ENCODE measurements at places on chromosomes 3 and 15.
A peak's percentile ranks its signal among the peaks of the same experiment; 100 is the strongest.

- no peak for DNase-seq
Measured at GRCh38 chr3:157610876-157611535, 107.8 kb upstream of the VEPH1 start.

DNA sequence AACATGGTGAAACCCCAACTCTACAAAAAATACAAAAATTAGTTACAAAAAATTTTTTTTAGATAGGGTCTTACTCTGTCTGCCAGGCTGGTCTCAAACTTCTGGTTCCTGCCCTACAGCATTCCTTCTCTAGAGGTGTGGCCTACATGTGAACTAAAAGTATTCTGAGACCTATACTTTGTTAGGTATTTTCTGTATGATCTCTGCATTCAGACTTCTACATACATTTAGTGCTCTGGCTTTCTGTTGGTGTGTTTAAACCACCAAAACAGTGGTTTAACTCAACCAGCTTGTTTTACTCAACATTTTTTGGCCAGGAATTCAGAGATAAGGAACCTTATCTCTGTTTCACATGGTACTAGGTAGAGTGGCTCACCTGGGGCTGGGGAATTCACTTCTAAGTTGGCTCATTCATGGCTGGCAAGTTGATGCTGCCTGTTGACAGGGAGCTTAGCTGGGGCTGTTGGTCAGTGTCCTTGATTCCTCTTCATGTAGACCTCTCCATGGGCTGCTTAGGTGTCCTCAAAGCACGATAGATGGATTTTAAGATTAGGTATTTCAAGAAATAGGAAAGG lies 41.4 kb upstream of the BSN start:
- no peak for DNase-seq

GRCh38 chr3:119690043-119690656 lies 12.7 kb upstream of the CFAP91 start:
- no peak for DNase-seq

DNA sequence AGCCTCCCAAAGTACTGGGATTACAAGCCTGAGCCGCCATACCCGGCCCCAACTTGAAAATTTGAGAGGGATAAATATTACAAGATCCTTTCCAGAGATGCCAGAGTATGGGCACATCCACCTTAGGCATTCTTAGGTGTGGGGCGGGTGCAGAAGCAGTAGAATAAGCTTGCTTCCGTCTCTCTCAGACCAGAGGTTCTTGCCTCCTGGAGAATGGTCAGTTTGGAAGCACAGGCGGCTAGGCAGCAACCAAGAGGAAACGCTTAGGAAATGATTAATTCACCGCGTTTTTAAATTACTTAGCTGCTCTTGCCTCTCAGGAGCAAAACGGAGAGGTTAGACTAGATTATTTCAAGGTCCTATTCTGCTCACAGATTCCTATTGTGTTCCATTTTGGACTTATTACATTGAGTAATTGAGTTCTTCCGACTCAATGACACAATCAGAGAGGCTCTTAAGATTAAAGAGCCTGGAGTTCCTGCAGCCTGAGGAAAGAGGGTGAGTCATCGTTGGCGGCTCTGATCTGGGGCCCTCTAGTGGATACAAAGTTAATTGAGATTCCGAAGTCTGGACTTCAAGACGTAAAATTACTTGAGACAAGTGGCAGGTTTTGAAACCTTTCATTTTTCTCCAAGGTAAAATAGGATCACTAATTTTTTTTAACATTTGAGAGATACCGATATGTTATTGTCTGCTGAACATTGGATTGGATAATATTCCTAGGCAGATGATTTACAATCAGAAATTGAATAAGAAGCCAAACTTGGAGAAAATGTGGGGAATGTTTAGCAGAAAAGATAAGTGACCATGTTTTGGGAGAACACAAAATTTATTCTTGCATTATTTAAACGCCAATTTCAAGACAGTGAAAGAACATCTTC lies 5.8 kb upstream of the TOPAZ1 start:
- DNase-seq: peak; percentile 6

DNA sequence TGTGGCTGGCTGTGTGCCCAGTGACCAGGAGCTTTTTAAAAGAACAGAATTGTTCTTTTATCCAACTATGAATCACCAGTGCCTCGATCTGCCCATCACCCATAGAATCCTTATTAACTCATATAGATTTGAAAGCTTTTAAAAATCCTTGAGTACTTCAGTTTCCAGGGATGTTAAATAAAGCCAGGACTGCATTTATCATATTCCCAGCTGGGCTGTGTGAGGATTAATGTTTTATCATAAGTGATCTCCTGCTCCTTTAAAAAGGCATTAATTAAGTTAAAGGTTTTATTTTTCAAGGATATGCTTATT lies 234.0 kb downstream of the MYRIP start:
- DNase-seq: peak; percentile 26

DNA sequence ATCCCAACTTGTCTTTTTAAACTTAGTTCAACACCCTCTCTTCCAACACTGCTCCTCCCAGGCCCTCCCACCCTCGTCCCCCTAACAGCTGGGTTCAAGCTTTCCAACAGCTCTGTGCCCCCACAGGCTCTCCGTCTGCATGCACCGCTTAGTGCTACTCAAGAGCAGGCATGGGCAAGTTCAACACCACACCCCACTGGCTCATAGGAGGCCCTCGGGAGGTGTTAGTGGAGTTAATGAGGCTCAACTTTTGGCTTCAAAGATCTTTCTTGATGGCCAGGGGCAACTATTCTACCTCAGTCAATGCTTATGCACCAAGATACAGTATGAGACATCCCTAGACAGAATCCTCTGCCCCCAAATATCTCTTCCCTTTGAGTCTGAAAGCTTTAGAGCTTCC lies 114.4 kb downstream of the ANP32A start:
- no peak for DNase-seq

DNA sequence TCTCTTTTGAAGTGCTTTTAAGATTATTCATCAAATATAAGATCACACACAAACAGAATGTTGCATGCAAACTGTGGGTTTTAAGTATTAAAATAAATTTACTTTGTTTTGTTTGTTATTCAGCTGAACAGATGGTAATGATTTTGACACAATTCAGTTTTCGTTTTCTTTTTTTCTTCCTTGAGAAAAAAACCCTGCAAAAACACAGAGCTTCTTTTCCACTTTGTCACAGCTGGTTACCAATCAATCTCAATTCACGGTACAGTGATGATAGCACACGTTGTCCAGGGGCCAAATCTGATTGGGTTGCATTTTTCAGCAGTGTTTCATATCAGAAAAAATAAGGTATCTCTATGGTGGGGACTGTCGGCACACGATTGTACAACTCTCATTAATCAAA lies 473.6 kb downstream of the ROBO2 start:
- no peak for DNase-seq

DNA sequence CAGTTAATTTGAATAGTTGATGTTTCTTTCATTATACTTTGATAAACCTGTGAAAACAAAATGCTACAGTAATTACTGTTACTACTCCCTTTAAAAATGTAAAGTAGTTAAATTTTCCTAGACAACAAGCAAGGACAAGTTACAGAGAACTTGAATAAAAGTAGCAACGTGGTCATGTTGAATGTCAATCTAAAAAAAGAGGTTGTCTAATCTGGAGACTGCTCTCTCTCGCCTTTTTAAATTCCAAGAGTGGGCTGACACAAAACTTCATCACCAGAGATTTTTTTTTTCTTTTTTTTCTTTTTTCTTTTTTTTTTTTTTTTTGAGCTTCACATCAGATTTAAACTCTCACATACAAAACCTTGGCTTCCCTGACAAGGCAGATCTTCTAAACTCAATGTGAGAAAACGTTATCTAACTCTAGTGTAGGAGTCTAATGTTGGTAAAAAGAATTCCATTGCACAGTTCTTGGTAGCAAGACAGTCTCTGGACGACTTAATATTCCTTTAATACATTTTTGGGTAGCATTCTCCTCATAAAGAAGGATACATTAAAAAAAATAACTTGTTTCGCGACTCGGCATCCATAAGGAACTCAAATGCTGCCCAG lies 4.1 kb downstream of the FOXP1 start:
- no peak for DNase-seq

GRCh38 chr3:14569474-14570000 lies 29.4 kb upstream of the GRIP2 start:
- DNase-seq: no peak

DNA sequence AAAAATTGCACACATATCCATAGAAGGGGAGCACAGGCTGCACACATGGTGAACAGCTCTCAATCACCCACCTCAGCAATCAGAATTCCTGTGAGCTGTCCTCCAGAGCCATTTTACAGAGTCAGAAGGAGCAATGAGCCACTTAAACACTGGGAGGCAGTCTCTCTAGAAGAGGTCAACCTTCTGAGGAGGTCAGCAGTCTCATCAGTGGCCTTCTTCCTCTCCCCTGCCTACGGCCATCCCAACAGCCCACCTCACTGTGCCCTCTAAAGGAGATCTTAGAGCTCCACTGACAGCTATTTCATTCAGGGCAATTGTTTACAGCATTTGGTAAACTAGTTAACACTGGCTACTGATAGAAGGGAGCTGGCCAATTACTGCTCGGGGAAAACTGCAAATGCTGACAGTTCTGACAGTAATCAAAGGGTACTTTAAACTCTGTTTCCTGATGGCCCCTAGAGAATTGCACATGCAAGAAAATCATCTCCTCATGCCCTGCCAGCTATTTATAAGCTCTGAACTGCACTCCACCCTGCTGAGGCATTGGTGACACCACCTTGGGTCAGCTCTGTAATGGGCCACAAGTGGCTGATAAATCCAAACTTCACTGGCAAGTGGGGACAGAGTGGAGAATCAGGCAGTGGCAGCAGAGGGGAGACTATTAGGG lies 42.1 kb upstream of the TSPAN3 start:
- no peak for DNase-seq

- no peak for DNase-seq
Measured at GRCh38 chr3:70069557-70069956, 70.0 kb downstream of the SAMMSON start.

GRCh38 chr15:82093774-82094211 lies 48.0 kb upstream of the MEX3B start:
- no peak for DNase-seq

- DNase-seq: no peak
Measured at GRCh38 chr15:57098896-57099295, 180.5 kb downstream of the TCF12 start.

DNA sequence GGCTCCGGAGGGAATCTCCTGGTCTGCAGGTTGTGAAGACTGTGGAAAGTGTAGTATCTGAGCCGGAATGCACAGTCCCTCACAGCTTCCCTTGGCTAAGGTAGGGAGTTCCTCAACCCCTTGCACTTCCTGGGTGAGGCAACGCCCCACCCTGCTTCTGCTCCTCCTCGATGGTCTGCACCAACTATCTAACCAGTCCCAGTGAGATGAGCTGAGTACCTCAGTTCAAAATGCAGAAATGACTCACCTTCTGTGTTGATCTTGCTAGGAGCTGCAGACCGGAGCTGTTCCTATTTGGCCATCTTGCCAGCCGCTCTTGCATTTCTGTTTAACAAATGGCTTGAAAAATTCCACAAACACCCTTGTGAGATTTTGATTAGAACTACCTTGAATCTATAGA lies 156.1 kb downstream of the STXBP5L start:
- no peak for DNase-seq

GRCh38 chr15:59998305-59998949 lies 5.7 kb upstream of the FOXB1 start:
- no peak for DNase-seq

DNA sequence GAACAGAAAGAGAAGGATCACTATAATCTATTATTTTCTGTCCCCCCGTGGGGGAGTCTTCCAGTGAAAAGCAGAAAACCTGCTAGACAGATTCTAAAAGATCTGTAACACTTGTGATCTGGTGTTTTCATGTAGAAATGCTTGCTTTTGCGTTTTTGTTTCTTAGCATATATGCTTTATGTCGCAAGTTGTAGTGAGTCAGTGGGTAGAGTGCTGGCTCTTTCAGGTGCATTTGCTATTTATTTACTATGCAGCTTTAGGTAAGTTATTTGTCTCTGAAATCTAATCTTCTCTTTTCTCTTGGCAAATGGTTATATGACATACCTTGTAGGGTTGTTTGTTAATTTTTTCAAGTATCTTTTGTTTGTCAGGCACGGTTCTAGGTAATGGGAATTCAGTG lies 9.4 kb downstream of the AKAP13 start:
- no peak for DNase-seq

GRCh38 chr3:152609891-152610290 lies 225.0 kb upstream of the P2RY1 start:
- DNase-seq: no peak

DNA sequence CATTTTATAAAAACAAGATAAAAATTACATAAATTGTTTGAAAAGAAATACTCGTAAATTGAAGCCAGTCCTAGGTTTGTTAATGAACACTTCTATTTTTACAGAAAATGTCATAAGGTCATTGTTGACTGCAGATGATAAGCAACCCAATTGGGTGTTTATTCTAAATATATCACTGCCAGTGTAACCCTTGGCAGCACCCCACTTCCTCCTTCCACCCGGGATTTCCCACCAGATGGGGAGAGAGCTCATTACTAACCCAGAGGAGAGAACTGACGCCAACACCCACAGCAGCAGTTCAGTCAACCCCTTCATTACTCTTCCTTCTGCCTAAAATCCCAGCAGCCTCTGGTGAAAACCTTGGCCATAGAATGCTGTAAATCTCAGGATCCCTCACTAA lies 307.6 kb downstream of the GAP43 start:
- DNase-seq: no peak

DNA sequence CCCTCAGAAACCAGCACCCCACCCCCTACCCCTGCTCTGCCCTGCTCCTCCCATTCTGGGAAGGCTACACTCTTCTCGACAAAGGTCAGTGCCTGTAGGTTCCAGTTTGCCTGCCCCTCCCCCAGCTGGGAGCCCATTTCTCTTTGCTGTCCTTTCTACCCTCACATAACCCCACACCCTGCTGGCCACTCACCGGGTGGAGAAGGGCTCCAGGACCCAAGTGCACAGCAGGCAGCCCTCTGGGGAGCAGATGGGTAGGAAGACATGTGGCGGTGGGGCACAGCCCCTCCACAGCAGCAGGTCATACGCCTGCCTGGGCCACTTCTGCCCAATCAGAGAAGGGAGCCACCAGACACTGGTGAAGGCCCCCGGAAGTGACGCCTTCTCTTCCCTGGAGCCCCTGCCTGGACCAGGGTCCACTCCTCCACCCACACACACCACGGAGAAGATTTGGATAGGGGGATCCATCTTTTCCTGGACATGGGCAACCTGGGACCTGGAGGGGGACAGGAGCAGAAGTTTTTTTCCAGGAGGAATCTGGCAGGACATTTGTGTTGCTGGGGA lies at the start of gene THPO:
Gene THPO (minus strand): TSS at position 326 of the 564 bp plus-strand sequence. CDS start 1,948 bp downstream, outside the sequence.
- DNase-seq: no peak

GRCh38 chr3:179811321-179812095 lies 158.7 kb downstream of the USP13 start:
- peak; percentile 45 for DNase-seq

GRCh38 chr3:58824285-58824684 lies 157.7 kb upstream of the FAM3D start:
- peak; percentile 22 for DNase-seq

DNA sequence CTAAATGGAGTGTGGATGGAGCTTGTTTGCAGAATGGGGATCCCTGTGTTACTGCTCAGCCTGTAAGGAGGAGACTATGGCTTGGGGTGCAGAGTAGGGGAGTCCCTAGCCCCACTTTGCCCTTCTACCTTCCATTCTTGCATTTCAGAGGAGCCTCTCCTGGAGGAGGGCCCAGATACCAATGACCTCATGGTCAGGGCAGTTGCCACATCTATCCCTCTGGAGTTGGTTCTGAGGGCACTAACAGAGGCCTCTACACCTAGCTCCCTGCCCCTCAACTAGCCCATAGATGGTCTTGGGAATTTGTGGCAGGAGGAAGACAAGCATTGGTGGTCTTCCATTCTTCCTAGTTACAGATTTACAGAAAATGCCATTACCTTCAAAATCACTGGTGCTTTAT lies 6.1 kb downstream of the SKOR1 start:
- DNase-seq: no peak

Data from NCI-H1092 (cell line).